Panc1 (cell line): ENCODE measurements at places on chromosomes 3 and 15. TPM values are rescaled to one million over a fixed set of nuclear protein-coding genes. Genes with fewer than 3 reads are reported as not detected.

Gene MAP6D1
- total RNA-seq: 7.9 TPM

Gene BSN
- 0.87 TPM for total RNA-seq

Gene PLXNA1
- 80.6 TPM for total RNA-seq

Gene B3GALNT1
- 31.1 TPM for total RNA-seq

- DNase-seq: no peak
Measured at GRCh38 chr3:189003410-189003809, 168.4 kb upstream of the TPRG1 start.

GRCh38 chr3:134430174-134430573 is 55.6 kb downstream of the ANAPC13 start:
- DNase-seq: no peak

GRCh38 chr15:69987492-69988489 is 109.9 kb downstream of the TLE3 start:
- peak; percentile 39 for DNase-seq

GRCh38 chr3:52480768-52481715 is 14.1 kb upstream of the STAB1 start:
- no peak for DNase-seq

- no peak for DNase-seq
Measured at GRCh38 chr3:195524171-195524896, 18.8 kb downstream of the PPP1R2 start.

DNA sequence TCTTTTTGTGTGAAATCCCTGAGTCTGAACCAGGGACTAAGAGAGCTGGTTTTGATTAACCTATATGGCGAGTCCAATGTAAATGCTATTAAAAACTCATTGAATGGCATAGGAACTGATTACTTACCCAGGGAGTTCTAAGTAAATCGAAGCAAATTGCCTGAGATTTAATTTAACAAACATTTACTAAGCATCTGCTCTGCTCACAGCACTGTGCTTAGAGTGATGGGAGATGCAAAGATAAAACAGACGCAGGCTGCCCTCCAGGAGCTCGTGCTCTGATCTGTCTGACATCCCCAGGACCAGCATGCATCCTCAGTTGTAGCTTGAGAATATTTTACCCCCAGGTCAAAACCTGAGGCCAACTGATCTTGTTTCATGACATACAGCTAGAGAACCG is 247.9 kb downstream of the NR2F2 start:
- DNase-seq: no peak

- DNase-seq: no peak
Measured at GRCh38 chr3:14770591-14770990, 48.2 kb upstream of the FGD5 start.

DNA sequence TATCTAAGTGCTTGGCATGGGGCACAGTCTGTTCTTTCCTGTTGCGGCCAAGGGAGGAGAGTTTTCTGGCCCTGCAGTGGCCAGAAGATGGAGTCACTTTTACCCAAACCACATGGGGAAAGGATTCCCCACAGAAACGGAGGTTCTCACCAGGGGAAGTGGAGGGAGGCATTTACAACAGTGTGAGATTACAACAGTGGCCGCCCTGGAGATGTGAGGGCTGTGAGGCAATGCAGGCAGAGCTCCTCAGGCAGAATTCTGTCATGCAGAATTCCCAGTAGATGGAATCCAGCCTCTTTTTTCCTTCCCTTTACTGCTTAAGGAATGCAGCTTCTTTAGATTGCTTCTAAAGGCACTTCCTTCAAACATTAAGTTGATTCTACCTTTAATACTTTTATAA is 83.1 kb downstream of the CACNA1D start:
- DNase-seq: no peak

- DNase-seq: no peak
Measured at GRCh38 chr15:98405013-98405412, 243.3 kb upstream of the IGF1R start.

DNA sequence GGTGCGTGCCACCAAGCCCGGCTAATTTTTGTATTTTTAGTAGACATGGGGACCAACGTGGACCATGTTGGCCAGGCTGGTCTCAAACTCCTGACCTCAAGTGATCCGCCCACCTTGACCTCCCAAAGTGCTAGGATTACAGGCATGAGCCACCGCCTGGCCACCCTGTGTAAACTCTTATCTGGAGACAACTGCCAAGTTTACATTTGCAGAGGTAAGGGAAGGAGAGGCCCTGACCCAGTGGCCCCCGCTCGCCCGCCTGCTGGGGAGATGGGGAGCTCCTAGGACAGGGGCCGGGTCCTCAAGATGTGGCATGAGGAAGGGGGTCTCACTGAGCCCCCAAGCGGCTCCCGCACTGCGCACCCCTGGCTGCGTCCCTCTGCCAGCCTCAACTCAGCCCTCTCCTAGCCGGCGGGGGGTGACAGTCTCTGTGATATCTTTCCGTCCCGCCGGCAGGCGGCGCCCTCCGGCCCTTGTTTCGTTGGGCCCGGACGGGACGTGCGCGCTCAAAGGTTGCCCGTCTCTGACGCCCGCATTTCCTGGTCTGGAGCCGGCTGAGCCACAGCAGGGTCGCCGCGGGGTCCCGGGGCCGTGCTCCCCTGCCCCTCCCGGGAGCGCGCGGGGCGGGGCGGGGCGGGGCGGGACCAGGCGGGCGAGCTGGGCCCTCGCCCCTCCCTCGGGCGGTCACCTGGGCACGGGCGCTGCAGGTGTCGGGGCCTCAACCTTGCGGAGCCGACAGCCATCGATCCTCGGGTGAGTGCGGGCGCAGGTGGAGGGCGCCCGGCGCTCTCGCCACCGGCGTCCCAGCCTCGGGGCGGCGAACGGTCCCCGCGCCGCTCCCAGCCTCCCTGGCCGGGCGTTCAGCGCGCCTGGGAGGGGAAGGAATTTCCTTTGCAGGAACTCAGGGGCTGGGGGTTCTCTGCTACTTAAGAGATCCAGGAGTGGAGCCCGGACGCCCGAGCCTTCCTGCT is at the start of gene GPR160:
Gene GPR160, plus strand, starts transcription at position 533 of the 971 bp plus-strand sequence. CDS start 45,978 bp downstream, outside the sequence.
- DNase-seq: peak; percentile 15
